ENCODE measurements at places on chromosomes 1 and 21.
A peak's percentile ranks its signal among the peaks of the same experiment; 100 is the strongest.

DNA sequence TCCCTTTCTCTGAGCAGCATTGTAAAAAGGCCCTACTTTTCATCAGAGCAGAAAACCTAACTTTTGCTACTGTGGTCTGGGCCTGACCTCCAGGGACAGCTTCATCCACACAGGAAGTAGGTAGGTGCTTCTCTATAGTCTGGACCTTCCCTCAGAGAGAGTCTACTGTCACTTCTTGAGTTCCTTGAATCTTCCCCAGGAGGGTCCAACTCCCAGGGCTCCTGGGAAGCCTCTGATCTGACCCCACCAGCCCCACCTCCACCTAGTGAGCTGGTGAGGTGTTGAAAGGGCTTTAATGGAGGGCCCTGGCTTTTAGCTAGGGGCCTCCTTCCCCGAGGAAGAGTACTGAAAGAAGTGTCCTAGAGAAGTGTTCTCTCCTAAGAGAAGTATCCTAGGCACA is 2.7 kb upstream of the VANGL2 start:
- no peak for DNase-seq

- DNase-seq = no peak
Measured at GRCh38 chr1:27590917-27591508, 12.9 kb downstream of the AHDC1 start.

DNA sequence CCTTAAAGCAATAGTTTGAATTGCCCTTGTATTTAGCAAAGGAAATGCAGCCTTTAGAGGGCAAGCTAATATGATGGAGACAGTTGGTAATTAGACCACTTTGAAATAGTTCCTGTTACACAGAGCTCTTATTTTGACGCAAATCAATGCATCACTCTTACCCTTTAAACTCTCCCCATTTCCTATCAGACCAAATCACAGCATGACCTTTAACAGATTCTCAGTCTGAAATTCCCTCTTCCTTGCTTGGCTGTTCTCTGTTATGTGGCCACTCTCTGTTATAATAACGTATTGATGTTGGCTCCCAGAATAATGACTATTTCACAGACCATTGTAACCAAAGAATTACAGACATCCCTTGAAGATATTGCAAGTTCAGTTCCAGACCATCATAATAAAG is 66.9 kb upstream of the NGF start:
- DNase-seq = no peak

- DNase-seq = no peak
Measured at GRCh38 chr1:180778782-180779398, 133.8 kb upstream of the KIAA1614 start.

DNA sequence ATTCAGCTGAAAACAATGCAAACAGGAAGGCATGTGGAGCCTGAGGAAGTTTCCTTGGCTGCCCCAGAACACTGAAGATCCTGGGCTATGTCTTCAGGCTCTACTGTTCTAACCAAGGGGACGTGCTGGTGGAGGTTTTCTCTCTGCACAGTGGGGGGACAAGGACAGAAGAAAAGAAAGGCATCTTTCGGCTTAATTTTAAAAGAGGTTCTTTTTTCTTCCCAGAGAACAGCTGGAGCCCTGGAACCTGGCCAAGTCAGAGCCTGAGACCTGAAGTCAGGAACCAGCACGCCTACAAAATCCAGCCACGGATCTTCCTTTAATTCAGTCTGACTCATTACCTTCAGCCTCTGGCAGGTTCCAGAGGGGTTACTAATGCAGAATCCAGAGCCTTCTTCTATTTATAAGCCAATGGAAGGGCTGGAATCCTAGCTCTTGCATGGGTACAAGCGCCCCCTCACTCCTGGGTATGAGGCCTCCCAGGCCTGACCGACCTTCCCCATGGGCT is 19.8 kb downstream of the CTNNBIP1 start:
- DNase-seq = no peak

DNA sequence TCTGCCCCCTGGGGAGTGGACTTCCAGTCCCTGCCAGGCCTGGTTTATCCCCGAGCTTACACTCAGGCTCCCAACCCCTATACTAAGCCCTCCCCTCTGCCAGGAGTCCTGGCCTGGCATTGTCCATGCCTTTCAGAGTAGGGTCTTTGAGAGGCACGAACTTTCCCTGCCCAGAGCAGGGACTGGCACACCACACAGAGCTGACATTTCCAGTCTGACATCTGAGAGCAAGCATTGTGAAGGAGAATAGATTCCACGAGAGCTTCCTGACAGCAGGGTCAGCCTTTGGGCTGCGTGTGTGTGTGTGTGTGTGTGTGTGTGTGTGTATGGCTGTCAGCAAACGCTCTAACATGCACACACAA is 59.5 kb upstream of the LAPTM5 start:
- no peak for DNase-seq

- DNase-seq = no peak
Measured at GRCh38 chr1:47918257-47918867, 78.8 kb downstream of the TRABD2B start.

GRCh38 chr1:42618866-42619265 is 39.4 kb upstream of the PPIH start:
- DNase-seq = no peak

DNA sequence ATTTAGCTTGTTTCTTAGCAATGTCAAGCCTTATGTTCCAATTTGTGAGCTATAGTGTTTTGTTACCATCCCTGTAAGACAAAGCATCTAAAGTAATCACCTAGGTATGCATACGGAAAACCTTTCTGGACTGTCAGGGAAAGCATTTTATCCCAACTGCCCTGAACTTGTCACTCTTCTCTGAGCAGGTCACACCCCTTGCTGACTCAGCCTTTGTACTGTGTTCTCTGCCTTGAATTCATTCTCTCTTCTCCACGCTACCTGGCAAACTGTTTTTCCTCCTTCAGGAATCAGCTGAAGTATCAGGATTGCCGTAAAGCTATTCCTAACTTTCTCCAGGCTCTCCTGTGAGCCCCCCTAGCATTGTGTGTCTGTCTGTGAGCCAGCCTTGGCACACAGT is 54.2 kb downstream of the PBX1 start:
- DNase-seq = no peak

DNA sequence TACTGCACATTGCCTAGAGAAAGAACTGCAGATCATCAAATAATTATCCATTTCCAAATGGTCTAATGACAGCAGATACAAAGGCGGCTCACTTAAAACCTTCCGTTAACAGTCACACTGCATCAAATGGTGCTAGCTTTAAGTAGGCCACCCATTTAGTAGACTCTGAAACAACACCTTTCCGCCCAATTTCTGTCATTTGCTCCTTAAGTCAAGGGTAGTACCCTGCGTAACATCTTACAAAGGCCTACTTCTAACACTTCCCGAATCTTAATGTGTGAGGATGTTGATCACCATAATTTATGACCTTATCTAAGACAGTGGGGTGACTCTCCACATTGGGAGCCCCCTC is 692 bp upstream of the RALGPS2 start:
- peak; percentile 8 for DNase-seq

DNA sequence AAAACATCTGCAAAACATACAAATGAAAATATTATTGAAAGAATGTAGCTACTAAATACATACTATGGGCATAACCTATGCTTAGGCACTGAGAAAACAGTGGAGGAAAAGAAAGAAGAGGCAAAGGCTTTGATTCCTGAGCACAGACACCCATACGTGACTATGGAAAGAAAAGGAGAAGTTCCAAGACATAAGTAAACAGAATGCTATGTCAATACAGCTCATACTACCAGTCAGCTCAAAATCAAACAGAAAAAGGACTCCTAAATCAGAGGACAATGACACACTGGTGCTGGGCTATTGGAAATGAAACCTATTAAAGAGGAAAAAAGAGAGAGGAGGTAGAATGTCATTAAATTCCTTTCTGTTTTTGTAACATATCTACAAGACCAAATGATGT is 225.4 kb downstream of the SMYD3 start:
- DNase-seq = no peak

GRCh38 chr21:32368386-32368785 is 24.4 kb downstream of the URB1 start:
- no peak for DNase-seq

- DNase-seq = no peak
Measured at GRCh38 chr1:53375440-53375839, 47.6 kb upstream of the LRP8 start.

- no peak for DNase-seq
Measured at GRCh38 chr1:72846476-72847278, 564.3 kb upstream of the NEGR1 start.

DNA sequence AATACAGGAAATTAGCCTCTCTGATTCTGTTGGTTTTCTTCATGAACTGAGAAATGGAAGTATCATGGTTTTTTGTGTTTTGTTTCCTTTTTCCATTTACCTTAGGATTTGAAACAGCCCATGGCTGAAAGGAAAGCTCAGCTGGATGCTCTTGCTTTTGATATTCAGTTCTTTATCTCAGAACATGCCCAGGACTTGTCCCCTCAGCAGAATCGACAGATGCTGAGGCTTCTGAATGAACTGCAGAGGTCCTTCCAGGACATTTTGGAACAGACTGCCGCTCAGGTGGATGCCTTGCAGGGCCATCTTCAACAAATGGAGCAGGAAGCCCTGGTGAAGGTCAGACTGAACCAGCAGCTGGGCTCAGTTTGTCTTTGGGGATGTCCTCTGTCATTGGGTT is 142.4 kb downstream of the MACF1 start:
- no peak for DNase-seq

- no peak for DNase-seq
Measured at GRCh38 chr1:111746614-111746999, 7.4 kb upstream of the INKA2 start.

DNA sequence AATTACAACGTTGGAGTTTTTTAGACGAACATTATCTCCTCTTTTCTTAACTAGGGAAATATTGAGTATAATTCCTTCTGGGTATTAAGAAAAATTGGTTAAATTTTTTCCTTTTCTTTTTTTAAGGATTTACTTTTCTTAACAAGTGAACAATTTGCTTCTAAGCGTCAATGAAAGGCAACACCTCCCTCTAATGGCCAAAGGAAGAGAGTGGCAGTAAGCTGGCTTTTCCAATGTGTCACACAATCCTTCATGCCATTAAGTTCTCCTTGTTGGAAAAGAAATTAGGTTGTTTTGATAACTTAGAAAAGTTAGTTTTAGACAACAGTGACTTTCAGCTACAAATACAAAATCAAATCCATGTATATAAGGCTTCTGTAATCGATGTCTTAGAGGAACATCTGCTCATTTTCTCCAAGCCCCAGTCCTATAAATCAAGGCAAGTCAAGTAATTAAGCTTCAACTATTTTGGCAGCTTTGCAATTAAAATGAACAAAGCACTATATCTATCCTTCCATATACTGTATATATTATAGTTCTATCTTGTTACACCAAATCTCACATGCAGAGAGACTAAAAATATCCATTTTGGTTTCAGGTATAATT is 62.8 kb downstream of the EDEM3 start:
- DNase-seq = peak; percentile 53

DNA sequence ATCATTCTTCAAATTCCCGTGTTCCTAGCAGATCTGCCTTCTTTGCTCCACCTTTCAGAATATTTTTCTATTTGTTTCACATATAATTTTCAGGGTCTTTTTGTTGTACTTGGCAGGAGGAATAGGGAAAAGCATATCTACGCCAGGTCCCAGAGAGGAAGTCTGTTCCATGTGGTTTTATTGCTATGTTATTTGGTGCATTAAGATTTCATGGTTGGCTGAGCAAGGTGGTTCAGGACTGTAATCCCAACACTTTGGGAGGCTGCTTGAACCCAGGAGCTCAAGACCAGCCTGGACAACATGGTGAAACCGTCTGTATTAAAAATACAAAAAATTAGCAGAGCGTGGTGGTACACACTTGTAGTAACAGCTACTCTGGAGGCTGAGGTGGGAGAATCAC is 36.1 kb downstream of the COL6A1 start:
- no peak for DNase-seq

- no peak for DNase-seq
Measured at GRCh38 chr21:46157987-46158451, 2.6 kb upstream of the FTCD start.

- no peak for DNase-seq
Measured at GRCh38 chr1:115262886-115263285, 75.2 kb downstream of the NGF start.

GRCh38 chr1:157739229-157739901 is 37.6 kb downstream of the FCRL2 start:
- DNase-seq = no peak

DNA sequence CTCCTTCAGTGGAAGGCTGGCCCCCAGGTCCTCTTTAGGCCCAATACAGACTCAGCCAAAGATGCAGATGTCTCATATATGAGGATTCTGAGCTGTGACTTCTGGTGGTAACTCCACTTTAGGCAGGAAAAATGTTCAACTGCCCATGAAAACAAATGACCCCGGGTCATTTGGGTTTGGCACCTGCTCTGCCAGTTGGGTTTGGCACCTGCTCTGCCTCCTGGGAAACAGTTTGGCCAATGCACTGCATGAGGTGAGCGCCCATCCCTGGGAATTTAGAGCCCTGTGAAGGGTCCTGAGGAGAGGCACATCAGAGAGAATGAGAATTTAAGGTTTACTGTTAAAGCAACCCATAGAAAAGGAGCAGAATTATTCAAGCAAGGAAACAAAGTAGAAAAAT is 45.3 kb downstream of the B3GALT5 start:
- no peak for DNase-seq

DNA sequence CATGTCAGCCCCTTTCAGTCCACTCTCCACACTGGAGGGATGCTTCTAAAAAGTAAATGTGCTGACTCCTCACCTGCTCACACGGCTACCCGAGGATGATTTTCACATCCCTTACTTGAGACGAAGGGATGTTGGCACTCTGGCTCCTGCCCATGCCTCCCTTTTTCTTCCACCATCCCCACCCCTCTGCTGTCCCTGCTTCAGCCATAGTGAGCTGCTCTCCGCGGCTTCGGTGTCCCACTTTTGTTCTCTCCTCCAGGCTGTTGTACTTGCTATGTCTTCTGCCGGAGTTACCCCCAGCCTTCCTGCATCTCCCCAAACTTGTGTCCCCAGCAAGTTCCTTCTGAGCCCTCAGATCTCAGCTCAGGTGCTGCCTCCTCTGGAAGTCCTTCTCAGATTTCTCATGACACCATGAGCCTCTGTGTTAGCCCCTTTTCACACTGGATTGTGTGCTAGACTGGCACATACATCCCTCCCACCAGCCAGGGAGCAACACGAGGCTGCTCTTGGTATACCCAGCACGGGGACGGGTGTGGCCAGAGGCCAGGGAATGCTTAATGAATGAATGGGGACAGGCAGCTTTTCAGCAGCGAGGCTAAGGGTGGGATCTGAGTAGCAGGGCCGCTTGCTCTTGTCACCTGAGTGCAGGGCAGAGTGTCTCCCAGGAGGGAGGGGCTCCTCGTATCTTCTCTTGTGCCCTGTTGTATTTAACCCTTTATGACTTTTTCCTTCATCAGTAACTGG is 1.3 kb downstream of the ACOT11 start:
- DNase-seq = no peak

GRCh38 chr1:205600085-205600484 is 31.7 kb downstream of the ELK4 start:
- DNase-seq = no peak

DNA sequence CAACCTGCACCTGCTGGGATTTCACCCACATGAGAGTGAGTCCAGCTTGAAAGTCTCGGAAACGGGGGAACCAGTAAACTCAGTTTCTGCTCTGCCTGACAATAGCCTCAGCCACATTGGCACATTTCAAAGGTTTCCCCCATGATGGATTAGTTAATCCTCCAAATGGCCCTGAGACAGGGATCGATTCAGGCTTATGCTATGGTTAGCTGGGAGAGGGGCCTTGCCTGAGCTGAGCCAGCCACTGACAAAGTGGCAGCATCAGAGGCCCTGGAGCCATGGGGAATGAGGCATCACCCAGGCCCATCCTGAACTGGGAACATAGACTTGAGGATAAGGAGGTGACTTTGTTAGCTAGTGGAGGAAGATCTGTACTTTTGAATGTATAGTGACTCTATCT is 2.9 kb upstream of the CLSTN1 start:
- DNase-seq = no peak

- DNase-seq = no peak
Measured at GRCh38 chr1:155968670-155969069, 9.7 kb downstream of the ARHGEF2 start.

- no peak for DNase-seq
Measured at GRCh38 chr1:245014247-245015029, 140.3 kb upstream of the KIF26B start.

Measured in right renal pelvis (tissue), 4 donors.